ENCODE measurements at places on chromosomes 12 and 14. TPM values are rescaled to one million over a fixed set of nuclear protein-coding genes. Genes with fewer than 3 reads are reported as not detected.
A peak's percentile ranks its signal among the peaks of the same experiment; 100 is the strongest.

OTOGL gene
- total RNA-seq: 0.08 TPM

CLEC14A gene
- total RNA-seq: not detected

DBX2 gene
- total RNA-seq: not detected

PTPRQ gene
- total RNA-seq: 4.8 TPM

DNA sequence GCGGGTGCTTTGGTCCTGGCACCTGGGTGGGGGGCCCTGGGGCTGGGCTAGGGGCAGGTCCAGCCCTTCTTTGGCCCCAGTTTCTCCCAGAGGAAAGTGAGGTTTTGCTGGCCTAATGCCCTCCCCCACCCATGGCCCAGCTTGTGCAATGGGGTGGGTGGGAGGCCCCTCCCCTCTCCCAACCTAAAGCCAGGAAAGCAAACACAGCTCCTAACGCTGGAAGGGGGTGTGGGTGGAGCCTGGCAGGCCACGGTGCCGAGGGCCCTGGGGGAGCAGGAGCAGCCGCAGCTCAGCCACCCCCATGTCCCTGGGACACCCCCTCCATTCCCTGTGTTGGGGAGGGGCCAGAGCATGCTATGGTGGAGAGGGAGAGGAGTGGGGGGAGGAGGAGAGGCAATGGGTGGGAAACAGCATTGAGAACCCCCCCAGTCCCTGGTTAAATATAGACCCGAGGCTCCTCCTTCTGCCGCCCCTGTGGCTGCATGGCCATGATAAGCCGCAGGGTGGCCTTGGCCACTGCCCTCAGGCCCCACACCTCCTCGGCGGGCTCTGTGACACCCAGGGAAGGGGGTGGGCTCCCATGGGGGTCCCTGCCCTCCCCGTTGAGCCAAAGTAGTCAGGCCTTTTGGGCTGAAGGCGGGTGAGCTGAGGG lies 4.7 kb downstream of the EXOC3L4 start:
- H3K27me3 ChIP-seq: peaks cover 25% of the 10 kb centered on the region
- H3K4me3 ChIP-seq: no peak overlapping the region
- H3K27ac ChIP-seq: no peak overlapping the region

- H3K4me1 ChIP-seq: no peaks in the 10 kb centered on the region
- no peaks in the 10 kb centered on the region for H3K27me3 ChIP-seq
- no peak for DNase-seq
- no peak overlapping the region for H3K4me3 ChIP-seq
- no peak overlapping the region for H3K27ac ChIP-seq
Observed at GRCh38 chr12:128083132-128083729, 183.7 kb upstream of the TMEM132C start.

DNA sequence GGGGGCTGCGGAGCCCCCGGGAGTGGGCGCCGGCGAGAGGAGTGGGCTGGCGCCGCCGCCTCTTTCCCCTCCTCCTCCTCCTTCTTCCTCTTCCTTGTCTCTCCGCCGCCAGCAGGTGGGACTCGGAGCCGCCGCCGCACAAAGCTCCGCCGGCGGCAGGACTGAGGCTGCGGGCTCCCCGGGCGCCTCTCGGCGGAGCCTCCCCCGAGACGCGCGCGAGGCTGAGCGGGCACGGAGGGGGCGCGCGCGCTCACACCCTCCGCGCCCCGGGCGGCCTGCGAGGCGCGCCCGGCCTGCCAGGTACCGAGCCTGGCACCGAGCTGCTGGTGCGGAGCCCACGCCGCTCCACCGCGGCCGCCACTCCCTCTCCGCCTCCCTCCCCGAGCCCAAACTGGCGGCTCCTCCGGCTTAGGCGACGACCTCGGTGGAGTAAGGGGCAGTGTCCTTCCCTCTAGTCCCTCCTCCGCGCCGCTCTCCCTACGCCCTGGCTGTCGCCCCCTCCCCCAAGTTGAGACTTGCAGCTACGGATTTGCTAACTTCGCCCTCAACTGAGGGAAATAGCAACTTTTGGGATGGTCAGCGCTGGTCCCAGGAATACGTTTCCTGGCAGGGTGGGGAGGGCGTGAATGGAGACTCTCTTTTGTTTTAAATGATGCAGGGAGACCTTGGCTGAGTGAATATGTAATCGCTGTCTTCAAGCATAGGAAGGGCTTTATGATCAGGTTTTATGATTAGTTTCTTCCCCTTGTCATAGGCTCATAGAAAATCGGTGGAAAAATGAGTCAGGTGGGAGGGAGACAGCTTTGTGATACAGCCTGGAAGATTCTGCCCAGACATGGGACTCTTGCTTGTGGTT lies 199.5 kb upstream of the CAND1 start:
- peak overlapping the region; percentile 74 for H3K4me3 ChIP-seq
- peaks cover 19% of the 10 kb centered on the region for H3K27me3 ChIP-seq
- no peaks in the 10 kb centered on the region for H3K36me3 ChIP-seq
- H3K27ac ChIP-seq: no peak overlapping the region
- peaks cover 17% of the 10 kb centered on the region for H3K4me1 ChIP-seq

GRCh38 chr14:22748206-22748605 lies 18.3 kb upstream of the OXA1L start:
- DNase-seq: no peak
- peaks cover 10% of the 10 kb centered on the region for H3K4me1 ChIP-seq
- no peaks in the 10 kb centered on the region for H3K36me3 ChIP-seq
- peaks cover 18% of the 10 kb centered on the region for H3K27me3 ChIP-seq
- no peak overlapping the region for H3K4me3 ChIP-seq

KRT4 gene
- 0.31 TPM for total RNA-seq

GRCh38 chr14:31687726-31688125 lies 126.5 kb downstream of the NUBPL start:
- no peaks in the 10 kb centered on the region for H3K4me1 ChIP-seq
- no peak overlapping the region for H3K27ac ChIP-seq
- no peak overlapping the region for H3K4me3 ChIP-seq
- peaks cover 2% of the 10 kb centered on the region for H3K36me3 ChIP-seq

KLRD1 gene
- total RNA-seq: 0.60 TPM

TAS2R42 gene
- not detected for total RNA-seq

KRT75 gene
- total RNA-seq: not detected
